ENCODE measurements at places on chromosomes 1 and 21. TPM values are rescaled to one million over a fixed set of nuclear protein-coding genes. Genes with fewer than 3 reads are reported as not detected.

GRCh38 chr1:42417166-42417565, 36.6 kb downstream of the RIMKLA start:
- DNase-seq, result no peak

AVPR1B gene
- total RNA-seq, result not detected

DNA sequence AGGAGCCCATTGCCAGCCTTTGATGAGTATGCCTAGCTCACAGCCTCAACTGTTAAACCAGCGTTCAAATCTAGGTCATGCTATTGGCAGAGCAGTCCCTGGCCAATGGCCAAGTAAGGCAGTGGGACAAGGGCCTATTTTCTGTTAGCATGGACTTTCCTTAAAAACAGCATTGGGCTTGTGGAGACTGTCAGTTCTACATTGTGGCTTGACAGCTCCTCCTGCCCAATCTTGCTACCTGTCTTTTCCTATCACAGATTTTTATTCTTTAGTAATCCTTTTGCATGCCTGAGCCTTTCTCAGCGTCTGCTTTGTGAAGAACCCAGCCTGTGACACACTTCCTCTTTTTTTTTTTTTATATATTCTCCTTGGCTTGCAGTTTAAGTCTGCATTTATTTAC, 56.4 kb downstream of the DIP2A start:
- DNase-seq, result peak; percentile 57

- DNase-seq, result peak; percentile 57
These were observed 18.6 kb downstream of the PDE9A start for GRCh38 chr21:42671778-42672593.

DNA sequence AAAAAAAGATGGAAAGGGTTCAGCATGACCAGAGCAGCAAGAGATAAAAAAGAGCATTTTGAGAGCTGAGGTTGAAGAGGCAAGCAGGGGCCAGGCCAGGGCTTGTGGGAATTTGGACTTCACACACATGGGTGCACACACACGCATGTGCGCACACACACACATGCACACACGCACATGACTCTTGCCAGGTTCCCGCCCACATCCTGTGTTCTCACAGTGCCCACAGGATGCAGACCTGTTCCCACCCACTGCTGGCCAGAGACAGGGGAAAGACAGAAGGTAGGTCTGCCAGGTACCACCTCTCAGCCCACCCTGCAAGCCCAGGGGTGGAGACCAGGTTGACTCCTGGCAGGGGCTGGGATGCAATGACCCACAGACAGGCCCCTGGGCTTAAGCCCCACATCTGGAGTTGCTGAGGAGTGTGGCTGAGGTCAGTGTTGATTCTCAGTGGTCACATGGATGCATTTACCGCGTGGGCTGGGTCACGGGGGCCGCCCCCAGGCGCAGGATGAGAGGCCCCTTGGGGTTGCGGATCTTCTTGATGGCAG, 4.4 kb downstream of the COL16A1 start:
- no peak for DNase-seq

DNA sequence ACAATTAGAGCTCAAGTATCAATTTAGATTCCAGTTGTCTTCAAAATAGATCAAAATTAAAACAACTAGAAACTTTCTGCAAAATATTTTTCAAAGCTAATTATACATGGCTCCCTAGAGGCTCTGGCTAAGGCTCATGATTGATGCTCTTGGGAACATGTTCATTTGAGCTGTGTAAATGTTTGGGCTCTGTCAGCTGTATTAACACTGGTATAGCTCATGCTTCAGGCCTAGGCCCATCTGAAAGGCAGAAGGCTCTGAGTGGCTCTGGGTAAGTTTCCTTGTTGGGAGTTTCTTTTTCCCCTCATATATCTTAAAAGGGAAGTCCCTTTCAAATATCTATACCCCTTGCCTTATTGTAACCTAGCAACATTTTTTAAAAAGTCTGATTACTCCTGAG, 81.3 kb downstream of the UROD start:
- DNase-seq, result no peak

LCE3D gene
- total RNA-seq, result not detected

ZMYND12 gene
- total RNA-seq, result 1.3 TPM

GRCh38 chr21:26513212-26513611, 59.9 kb downstream of the CYYR1 start:
- peak; percentile 53 for DNase-seq

GRCh38 chr1:242089911-242090310, 91.0 kb upstream of the MAP1LC3C start:
- DNase-seq, result no peak

Data from fibroblast of lung (primary cell).